ENCODE measurements at places on chromosomes 12 and 14.

DNA sequence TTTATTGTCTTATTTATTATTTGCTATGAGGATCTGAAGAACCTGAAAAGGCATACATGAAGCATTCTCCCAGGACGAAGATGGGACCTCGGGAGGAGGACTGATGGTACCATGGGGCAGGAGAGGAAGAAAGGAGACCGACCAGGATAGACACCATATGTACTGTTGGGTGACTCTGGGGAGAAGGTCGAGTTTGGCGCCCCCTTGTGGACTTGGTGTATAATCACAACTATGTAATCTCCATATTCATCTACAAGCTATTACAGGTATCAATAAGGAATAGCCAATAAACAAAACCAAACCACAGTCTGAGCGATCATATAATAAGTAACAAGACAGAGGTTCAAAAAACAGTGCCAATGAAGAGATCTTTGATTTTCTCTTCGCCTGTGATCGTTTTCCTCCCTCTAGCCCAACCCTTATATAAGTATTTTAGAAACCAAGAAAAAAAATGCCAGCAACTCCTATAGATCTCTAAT lies 139.1 kb downstream of the SPTSSA start:
- peak; percentile 84 for DNase-seq

GRCh38 chr12:68324531-68324930 lies 7.6 kb downstream of the MDM1 start:
- DNase-seq, result peak; percentile 28

- DNase-seq, result no peak
Observed at GRCh38 chr12:3016191-3016590, 57.0 kb downstream of the TEAD4 start.

DNA sequence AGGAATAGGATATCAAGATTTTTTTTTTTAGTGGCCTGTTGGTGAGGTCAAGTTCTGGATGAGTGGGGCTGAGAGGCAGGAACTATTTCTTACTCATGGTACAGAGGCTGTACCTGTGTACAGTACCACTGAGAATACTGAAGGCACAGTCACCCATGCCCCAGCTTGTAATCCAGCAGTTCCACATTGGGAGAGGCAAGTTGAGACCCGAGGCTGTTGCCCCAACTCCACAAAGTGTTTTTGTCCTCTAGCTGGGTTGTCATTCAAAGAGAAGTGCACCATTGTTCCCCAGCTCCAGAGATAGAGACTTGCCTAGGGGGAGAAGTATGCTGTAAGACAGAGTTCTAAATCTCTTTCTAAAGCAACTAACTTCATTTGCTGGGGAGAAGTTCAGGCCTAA lies 38.7 kb downstream of the ARID2 start:
- no peak for DNase-seq

DNA sequence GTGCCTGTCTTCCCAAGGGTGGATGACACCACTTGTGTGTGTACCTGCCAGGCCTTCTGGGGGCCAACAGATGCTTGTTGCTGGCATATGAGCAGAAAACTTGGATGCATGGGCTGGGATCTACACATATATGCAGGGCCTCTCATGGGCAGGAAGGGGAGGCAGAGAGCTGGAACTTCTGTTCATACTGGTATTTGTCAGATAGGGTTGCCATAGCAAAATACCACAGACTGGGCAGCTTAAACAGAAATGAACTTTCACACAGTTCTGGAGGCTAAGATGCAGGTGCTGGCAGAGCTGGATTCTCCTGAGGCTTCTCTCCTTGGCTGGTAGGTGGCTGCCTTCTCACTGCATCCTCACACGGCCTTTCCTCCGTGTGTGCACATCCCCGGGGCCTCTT lies 121.8 kb downstream of the SUDS3 start:
- no peak for DNase-seq
